ENCODE measurements at places on chromosomes 12 and 14.

DNA sequence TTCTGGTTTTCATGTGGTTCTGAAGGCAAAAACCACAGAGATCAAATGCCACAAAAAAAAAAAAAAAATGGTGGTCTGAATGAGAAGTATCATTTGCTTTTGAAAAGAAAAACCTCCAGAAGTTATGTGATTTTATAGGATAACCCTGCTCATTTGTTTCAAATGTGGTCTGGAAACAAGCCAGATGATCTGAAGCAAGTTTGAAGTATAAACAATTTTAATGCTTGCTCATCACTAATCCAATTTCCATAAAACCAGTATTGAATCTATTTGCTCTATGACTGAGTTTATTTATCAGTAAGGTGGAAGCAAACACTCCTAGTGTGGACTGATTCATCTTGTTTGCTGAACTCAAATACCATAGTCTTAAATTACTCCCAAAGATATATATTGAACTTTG lies 407.3 kb upstream of the FLRT2 start:
- no peak for DNase-seq

DNA sequence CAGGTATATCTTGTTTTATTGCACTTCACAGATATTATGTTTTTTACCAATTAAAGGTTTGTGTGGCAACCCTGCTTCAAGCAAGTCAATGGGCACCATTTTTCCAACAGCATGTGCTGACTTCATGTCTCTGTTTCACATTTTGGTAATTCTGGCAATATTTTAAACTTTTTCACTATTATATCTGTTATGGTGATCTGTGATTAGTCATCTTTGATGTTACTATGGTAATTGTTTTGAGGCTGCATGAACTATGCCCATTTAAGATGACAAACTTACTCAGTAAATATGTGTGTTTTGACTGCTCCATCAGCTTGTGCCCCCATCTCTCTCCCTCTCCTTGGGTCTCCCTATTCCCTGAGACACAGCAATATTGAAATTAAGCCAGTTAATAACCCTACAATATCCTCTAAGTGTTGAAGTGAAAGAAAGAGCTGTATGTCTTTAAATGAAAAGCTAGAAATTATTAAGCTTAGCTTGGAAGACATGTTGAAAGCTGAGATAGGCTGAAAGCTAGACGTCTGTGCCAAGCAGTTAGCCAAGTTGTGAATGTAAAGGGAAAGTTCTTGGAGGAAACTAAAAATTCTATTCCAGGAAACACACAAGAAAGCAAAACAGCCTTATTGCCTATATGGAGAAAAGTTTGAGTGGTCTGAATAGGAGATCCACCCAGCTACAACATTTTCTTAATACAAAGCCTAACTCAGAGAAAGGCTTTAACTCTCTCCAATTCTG lies 365.1 kb downstream of the ATP23 start:
- no peak for DNase-seq

GRCh38 chr12:124399622-124400021 lies 104.7 kb downstream of the RFLNA start:
- no peak for DNase-seq

DNA sequence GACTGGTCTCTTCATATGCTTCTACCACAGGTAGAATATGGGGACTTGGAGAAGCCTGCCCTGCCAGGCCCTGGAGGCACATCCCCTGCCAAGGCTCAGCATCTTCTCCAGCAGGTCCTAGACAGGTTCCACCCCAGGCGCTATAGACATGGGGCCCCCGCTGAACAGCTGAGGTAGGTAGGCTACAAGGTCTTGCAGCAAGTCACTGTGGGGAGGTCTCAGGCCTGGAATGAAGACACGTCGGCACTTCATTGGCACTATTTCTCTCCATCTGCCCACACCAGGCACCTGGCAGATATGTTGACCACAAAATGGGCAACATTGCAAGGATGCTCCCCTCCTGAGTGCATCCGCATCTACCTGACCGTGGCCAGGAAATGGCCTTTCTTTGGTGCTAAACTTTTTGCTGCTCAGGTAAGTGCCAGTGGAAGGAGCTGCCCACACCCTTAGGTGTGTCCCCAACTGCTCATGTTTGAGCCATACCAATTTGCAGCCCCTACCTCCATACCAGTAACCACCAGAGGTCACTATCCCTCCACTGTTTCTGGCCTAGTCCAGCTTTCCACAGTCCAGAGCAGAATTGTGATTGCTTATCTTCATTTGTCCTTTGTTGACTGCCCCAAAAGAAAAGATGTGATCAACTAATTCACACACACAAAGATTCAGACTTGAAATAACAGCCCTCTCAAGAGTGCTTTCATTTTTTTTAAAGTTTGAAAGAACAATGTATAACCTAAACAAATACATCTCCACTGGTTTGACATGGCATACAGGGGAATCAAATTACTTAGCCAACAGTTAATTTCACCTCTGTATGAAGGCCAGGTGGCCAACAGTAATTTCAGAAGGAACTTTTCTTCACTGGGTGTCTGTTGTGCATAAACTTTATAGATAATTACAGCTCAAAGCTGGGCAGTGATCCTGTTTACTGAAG lies 16.1 kb downstream of the PIGH start:
- no peak for DNase-seq

DNA sequence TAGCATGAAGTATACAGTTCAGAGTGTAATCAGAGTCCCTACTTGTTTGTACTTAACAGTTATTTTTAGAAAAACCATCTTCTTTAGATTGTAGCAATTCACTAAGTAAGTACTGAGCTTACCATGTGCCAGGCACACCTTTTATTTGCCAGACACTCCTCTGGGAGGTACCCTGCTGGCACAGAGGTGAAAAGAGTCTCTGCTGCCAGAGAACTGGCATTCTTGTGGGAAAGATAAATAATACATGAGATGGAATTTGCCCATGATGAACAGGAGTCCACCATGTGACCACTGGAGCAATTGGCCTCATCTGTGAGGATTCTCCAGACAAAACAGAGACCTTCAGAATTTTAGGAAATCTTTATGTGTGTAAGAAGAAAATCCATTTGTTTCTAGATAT lies 199.3 kb upstream of the SLC16A7 start:
- no peak for DNase-seq

- DNase-seq: no peak
Measured at GRCh38 chr14:91400696-91401095, 16.9 kb downstream of the CCDC88C start.

DNA sequence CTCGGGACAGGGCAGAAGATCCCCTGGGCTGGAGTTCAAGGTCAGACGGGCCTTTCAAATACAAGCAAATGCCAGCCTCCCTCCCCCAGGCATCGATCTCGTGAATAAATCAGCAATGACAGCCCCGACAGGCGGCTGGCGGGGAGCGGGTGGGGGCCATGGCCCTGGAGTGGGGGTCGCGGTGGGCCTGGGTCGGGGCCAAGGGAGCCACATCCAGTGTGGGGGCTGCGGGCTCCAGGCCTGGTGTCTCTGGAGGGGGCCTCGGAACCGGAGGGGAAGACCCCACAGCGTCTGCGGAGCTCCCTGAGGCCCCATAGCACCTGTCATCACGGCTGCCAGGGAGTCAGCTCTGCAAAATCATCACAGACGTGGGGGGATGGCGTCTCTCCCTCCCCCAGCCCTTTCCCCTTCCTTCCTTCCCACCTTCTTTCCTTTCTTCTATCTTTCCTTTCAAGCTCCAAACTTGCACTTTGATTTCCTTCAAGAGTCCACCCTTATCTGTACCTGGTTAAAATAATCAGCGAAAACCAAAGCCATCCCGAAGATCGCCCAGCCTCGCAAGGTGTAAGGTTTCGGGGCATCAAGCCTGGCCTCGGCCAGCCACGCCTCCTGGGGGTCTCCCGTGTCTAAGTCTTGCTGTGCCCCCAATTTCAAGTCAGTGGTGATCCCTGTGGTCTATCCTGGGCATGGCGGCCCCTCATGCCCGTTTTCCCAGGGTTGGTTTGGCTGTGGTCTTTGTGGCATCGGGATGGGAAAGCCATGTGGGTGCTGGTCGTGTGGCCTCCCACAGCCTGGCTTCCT lies 92.1 kb downstream of the NOC4L start:
- no peak for DNase-seq

DNA sequence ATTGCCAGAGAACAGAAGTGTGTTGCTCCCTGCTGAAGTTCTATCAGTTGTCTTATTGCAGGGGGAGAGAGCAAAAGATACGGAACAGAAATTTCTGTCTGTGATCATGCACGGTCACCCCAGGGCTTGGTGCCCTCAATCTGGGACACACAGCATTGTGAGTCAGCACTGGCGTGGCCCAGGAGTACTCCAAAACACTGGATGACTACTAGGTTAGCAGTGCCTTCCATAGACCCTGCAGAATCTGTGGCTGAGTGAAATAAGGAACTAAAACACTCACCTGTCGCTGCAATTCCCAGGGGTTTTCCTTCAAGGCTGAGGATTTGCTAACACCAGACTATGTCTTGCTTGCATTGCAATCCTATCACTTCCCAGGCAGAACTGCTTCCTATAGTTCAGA lies 165.5 kb downstream of the ANO6 start:
- no peak for DNase-seq

DNA sequence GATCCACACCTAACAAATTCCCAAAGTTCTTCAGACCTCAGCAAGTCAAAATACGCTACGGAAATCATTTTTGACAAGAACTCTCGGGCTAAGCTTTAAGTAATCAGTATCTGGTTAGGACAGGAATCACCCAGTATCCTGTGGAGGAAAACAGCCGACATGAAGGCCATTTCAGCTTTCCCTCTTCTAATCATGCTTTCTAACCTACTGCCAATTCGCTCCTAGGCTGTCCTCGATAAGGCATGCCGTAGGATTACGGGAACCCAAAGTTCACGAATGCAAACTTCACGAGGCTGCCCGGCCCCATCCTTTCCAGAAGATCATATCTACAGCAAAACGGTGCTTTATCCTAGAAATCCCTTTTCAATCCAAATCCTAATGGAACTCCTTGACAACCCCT lies 81.8 kb upstream of the PTPRB start:
- no peak for DNase-seq

DNA sequence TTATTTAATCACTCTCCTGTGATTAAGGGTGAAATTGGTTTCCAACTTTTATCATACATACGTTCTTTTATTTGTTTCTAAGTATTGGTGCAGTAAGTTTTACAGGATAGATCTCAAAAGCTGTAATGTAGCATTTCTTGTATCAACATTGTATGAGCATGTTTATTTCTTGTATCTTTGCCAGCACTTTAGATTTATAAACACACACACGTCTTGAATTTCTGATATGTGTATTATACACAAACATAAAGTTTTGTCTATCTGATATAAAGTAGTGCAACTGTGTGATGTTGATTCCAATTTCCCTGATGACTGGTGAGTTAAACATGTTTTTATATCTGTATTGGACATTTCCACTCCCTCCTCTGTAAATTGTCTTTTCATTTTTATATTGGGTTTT lies 134.7 kb downstream of the NOVA1 start:
- no peak for DNase-seq

DNA sequence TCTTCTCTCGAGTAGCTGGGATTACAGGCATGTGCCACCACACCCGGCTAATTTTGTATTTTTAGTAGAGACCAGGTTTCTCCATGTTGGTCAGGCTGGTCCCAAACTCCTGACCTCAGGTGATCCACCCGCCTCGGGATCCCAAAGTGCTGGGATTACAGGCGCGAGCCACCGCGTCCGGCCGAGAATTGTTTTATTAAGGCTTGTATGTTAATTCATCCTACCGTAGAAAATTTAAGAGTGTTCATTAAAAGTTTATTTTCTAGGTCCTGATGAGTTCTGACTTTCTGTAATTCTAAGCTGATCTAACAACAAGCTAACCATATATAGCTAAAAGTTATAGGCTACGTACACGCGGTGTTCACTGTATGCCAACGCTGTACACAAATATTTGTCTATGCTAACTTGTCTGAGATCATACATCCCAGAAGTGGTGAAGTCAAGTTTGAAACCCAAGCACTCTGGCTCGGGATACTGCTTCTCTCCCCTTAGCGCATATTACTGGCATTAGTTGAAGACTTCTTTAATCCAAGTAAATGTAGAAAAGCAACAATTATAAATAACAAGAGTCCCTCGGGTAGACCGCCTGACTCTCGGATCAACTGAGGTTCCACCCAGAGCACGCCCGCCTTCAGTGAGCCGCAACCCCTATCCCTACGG lies 570 bp upstream of the MRPS35 start:
- DNase-seq: no peak

GRCh38 chr14:105534586-105534985 lies 8.2 kb downstream of the TMEM121 start:
- DNase-seq: no peak

DNA sequence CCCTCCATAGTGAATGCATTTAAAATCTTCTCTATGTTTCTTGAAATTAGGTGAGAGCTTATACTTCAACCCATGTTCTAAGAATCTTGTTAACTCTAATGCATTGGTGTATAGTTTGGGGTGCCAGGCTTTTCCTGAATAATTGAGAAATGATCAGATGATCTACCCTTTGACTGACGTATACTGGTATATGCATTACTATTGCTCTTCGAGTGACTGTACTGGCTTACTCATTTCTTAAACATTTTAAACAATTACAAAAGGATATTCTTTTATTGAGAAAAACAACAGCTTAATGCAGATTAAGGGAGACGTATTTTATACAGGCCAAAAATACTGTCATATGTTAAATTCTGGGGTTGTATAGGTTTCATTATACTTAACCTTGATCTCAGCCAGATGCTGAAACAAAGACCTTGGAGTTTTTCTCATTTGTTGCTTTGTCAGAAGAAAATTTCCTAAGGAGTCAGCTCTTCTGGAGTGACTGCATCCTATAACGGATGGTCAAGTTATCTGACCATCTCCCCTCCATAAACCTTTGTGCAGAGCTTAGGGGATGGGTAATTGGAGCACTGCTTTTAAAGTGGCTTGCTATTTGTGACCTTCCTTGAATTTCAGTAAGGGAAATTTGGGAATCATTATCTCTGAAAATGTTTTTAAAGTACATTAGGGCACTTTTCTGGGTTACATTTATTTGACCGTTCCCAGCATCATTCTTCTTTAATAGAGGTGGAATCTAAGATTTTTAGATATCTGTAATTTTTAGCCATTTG lies 507.6 kb downstream of the PCNX1 start:
- DNase-seq: no peak

- DNase-seq: no peak
Measured at GRCh38 chr14:59277659-59278058, 89.2 kb downstream of the DAAM1 start.

GRCh38 chr12:70048521-70049250 lies 194.5 kb upstream of the CNOT2 start:
- no peak for DNase-seq

GRCh38 chr12:104740668-104741067 lies 217.4 kb downstream of the SLC41A2 start:
- DNase-seq: no peak

DNA sequence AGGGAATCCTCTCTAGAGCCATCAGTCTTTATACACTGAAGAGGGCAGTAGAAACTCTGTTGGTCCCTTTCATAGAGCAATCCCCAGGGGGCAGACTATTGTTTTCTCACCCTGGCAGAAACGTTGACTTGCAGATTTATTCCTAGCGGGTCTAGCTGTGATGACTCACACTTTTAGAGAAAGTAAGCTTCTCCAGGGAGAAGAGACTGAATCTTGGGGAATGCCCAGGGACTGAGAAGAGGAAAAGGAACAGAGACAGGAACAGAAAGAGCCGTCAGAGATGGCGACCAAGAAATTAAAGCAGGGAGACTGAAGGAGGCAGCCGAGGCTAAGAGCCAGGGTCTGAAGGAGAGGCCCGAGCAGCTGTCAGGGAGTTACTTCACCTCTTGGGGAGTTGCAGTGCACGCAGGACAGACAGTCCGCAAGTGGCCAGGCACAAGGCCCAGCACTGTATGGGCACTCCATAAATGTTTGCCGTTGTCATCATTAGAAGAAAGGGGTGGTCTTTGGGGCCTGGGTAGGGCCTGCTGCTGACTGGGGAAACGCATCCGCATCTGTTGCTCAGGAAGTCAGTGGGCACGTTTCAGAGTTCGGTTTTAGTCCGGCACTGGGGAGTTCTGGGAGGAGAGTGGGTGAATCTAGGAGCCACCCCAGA lies 13.0 kb downstream of the PLEKHG6 start:
- peak; percentile 22 for DNase-seq

Data from hypothalamus (tissue), 51 donors.